Activated CD4-positive, alpha-beta memory T cell treated with anti-CD3 and anti-CD28 coated beads for 36 hours (primary cell): ENCODE measurements at places on chromosomes 12 and 14. TPM values are rescaled to one million over a fixed set of nuclear protein-coding genes. Genes with fewer than 3 reads are reported as not detected.

DNA sequence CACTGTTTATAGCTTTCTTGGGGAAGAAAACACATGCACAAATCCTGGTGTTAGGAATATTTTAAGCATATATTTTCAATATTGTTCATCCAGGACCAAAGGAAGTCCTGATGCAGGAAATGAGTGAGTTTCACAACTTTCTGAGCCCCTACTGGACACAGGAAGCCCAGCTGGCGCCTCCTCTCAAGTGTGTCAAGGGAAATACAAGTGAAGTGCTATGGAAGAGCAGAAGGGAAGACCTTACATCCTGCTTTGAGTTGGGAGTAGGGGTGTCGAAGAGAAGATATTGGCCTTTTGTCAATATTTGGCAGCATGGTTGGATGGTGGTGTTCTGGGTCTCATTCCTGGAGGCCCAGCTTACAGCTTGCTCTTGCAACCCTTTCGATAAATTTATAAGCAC, 66.1 kb upstream of the ZDHHC17 start:
- H3K4me1 ChIP-seq, result no peaks in the 10 kb centered on the region
- H3K4me3 ChIP-seq, result no peak overlapping the region
- H3K27me3 ChIP-seq, result no peaks in the 10 kb centered on the region
- DNase-seq, result no peak
- no peaks in the 10 kb centered on the region for H3K36me3 ChIP-seq
- H3K27ac ChIP-seq, result no peak overlapping the region

DNA sequence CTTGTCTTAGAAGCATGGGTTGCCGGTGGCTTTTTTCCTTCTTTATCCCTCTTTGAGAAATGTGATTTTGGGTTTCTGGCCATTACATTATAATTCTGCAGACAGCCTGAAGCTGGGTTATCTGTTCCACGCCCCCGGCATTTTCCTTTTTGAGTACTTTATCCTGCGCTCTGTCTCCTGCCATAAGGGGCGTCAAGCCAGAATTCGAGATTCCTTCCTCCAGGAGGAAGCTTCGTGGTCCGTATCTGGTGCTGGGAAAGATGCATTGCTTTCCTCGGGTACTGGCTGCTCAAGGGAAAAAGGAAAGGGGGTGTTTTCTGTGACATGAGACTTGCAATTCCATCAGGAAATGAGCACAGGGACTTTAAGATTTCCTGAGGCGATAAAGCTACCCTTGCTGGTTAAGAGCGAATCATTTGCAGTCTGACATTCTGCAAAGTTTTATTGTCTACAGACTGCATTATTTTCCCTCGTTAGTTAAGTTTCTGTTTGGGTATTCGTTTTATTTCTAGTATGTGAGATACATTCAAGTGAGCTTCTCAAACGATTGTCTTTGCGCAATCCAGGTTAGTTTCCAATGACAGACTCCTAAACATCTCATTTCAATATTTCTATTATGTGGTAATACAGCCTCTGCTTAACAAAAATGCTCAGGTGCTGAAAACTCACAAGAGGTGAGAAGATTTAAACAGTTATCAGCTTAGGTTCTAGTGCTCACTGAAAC, 694 bp downstream of the AKAP5 start:
- H3K4me1 ChIP-seq, result peaks cover 37% of the 10 kb centered on the region
- no peaks in the 10 kb centered on the region for H3K27me3 ChIP-seq
- H3K27ac ChIP-seq, result peak overlapping the region; percentile 3
- DNase-seq, result no peak

DNA sequence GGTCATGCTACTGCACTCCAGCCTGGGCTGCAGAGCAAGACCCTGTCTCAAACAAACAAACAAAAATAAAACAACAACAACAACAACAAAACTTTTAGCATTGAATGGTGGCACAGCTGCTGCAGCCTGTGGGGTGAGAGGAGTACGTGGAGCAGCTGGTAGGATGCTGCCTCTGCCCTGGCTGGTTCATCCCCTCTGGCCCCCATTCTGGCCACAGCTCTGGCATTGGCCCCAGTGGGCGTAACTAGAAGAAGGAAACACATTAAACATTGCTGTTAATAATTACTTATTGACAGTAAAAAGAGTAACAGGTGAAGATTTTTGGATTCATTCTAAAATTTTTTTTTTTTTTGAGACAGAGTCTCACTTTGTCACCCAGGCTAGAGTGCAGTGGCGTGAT, 28.8 kb upstream of the C2CD5 start:
- no peak for DNase-seq
- peaks cover 6% of the 10 kb centered on the region for H3K27me3 ChIP-seq
- H3K36me3 ChIP-seq, result no peaks in the 10 kb centered on the region
- no peak overlapping the region for H3K27ac ChIP-seq
- no peaks in the 10 kb centered on the region for H3K4me1 ChIP-seq

- DNase-seq, result no peak
- H3K4me3 ChIP-seq, result peak overlapping the region; percentile 85
- H3K4me1 ChIP-seq, result peaks cover 22% of the 10 kb centered on the region
- peaks cover 36% of the 10 kb centered on the region for H3K36me3 ChIP-seq
Measured at GRCh38 chr14:61749867-61750266, 12.4 kb upstream of the SNAPC1 start.

Gene UNC79
- total RNA-seq, result not detected

Gene ANKS1B
- 0.97 TPM for total RNA-seq

Gene RNASE1
- total RNA-seq, result not detected

Gene HOXC5
- total RNA-seq, result not detected
